Stimulated activated CD8-positive, alpha-beta memory T cell treated with anti-CD3 and anti-CD28 coated beads, Interleukin-15, amount 100 ng/mL, for 48 hours (primary cell): ENCODE measurements at places on chromosomes 6 and 20.

GRCh38 chr6:137237413-137238170 is 18.4 kb upstream of the IFNGR1 start:
- no peak for DNase-seq

GRCh38 chr20:33871362-33871761 is 60.2 kb downstream of the CHMP4B start:
- no peak for DNase-seq

GRCh38 chr6:225121-225721 is 67.1 kb upstream of the DUSP22 start:
- DNase-seq, result peak; percentile 76

DNA sequence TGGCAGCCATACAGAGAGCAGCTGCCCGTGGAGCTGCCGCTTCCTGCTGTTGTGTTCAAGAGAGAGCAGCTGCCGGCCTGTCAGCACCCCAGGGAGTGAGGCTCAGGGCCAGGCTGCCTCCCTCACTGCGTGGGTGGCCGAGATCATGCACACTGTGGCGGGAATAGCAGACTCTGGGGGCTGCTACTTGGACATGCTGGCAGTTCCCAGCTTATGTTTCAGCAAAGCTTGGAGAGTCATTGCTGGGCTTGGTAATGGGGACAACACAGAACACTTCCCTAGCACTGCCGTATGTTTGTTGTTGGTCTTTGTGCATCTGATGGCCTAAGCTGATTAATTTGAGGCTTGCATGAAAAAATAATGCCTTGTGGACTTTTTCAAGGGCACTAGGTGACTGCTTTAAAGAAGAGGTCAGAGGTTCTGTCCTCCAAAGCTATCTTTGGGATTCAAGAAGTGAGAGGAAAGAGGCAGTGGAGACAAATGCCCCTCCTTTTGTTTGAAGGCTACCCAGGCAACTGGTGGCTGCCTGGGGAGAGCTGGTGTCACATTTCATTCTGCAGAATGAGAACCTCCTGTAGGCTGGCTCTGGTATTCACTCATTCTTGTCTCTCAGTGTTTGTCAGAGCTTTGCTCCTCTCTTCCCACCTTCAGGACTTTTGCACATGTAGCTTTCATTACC is 18.8 kb downstream of the MRAP2 start:
- DNase-seq, result no peak

- DNase-seq, result no peak
Observed at GRCh38 chr6:82589509-82590206, 226.0 kb downstream of the TPBG start.

DNA sequence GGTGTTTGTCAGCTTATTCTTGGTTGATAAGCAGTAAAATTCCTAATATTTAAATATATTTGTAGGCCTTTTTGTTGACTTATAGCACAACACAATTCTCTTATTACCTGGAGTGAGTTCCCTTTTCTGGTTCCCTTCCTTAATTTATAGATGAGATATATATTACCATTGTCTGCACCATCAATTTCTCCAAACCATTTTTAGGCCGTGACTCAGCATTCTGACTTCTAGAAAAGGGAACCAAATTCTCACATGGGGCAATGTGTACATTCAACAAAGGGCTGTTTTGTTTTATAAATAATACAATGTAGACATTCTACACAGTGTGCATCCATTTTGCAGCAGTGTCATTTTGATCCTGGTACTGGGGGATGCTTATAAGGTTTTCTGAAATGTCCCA is 52.8 kb downstream of the NCOA7 start:
- DNase-seq, result no peak

DNA sequence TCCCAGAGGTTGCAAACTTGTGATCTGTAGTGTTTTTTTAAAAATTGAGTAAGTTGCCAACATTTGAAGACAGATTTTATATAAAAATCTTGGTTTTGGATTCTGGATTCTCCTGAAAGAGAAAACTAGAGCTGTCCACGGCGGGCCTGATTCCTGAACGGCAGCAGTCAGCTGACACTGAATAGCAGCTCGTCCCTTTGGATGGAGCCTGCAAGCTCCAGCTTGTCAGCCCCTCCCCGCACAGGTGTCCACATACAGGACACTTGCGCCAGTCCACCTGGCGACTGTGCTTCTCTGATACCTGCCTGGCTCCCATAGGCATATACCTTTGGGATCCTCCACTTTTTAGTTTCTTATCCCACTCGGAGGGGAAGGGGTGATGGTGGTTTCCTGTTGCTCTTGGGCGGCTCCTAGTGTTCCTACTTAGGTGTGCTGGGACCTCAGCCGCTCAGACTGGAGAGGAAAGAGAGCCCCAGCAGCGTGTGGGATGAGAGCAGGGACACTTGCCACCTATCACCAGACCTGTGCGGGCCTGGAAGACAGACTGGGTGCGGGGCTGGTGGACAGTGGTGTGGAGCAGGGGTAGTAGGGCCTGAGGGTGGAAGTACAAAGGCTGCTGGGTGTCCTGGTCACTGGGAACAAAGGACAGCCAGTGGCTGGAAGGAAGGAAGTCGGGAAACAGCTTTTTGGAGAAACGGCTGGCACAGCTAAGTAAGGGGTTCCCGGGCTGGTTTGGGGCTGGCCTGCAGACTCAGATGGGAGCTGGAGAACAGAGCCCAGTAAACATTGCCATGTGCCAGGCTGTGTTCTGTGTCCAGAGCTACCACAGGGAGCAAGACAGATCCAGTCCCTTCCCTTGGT is 18.3 kb downstream of the GHRH start:
- DNase-seq, result no peak

GRCh38 chr6:47221565-47221964 is 88.1 kb downstream of the TNFRSF21 start:
- DNase-seq, result no peak

- DNase-seq, result no peak
Observed at GRCh38 chr6:152050451-152051195, 243.1 kb downstream of the ESR1 start.

DNA sequence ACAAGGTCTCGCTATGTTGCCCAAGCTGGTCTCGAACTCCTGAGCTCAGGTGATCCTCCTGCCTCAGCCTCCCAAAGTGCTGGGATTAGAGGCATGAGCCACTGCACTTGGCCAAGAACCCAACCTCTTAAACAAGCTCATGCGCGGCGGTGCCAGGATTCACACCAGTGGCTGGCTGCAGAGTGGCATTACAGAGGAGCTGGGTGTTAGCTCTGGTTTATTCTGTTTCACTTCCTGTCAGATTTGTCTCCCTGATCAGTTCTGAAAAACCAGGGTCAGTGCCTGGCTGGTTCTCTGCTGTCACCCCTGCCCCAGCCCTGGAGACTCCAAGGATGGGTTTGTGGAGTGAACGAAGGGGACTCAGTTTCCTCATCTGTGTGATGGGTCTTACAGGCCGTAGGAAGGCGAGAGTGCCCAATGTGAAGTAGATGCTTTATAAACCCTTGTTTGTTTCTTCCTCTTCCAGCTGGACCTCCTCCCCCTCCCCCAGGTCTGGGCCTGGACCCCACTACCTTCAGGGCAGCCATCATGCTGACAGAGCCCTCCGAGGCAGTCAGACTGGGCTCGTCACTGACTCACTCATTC is 63.4 kb downstream of the UBE2V1 start:
- no peak for DNase-seq

DNA sequence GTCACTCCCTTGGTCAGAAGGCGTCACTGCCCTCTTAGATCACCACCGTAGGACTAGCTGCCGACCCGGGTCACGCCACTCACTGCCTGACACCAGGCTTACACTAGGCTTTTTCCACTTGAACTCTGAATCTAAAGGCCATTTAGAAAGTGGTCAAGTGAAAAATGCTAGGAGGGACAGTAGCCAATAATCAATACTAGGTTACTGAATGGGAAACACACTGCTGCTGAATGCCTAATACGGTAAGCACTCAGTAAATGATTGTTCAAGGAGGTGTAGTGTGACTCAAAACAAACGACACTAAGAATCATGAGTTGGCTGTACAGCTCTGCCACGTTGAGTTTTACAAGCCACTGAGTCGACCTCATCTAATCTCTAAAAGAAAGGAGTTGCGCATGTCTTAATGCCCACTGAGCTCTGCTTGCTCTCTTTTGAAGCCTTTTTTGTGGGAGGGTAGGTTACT is 760 bp upstream of the IBTK start:
- DNase-seq, result no peak

- DNase-seq, result no peak
Observed at GRCh38 chr6:93679836-93680235, 260.5 kb upstream of the EPHA7 start.

GRCh38 chr20:44758247-44759101 is 12.8 kb downstream of the KCNK15 start:
- DNase-seq, result no peak

DNA sequence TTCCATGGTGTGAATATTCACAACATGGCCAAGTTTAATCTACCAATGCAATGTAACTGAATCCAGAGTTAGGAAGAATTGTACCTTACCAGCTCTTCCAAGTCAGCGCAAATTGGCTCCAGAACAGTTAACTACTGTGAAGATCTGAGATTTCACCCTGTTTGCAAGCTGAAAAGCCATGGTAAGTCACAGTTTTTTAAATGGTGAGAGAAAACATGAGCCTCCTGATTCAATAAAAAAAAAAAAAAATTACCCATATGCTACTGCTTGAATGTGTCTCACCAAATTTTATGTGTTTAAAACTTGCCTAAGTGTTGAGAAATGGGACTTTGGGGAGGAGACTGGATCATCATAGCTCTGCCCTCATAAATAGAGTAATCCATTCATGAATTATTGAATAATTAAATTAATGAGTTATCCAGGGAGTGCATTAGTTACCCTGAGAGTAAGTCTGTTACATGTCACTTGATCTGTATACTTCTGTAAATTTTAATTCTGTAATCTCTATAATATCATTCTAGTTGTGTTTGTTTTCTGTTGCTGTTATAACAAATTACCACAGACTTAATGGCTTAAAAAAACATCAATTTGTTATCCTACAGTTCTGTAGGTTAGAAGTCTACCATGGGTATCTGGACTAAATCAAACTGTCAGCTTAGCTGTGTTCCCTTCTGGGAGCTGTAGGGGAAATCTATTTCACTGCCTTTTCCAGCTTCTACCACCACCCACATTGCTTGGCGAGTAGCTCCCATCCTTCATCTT is 1355.9 kb downstream of the GRIK2 start:
- no peak for DNase-seq

DNA sequence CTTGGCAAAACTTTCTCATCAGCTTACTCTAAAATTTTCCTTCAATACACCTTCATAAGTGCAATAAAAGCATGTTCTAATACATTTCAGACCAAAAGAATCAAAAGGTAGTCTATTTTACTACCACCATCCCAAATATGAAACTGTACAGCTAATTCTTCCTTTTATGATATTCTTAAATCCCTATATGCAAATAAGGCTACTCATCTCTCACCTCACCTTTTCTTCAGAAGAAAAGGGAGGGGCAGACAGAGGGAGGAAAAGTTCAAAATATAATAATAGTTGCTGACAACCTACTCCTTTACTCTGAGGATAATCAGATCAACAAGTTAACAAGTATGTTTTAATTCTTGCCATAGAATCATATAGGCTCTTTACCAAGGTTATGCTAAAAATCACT is 7.4 kb downstream of the C6orf120 start:
- no peak for DNase-seq

- DNase-seq, result no peak
Observed at GRCh38 chr6:110971468-110971867, 10.4 kb upstream of the RPF2 start.

DNA sequence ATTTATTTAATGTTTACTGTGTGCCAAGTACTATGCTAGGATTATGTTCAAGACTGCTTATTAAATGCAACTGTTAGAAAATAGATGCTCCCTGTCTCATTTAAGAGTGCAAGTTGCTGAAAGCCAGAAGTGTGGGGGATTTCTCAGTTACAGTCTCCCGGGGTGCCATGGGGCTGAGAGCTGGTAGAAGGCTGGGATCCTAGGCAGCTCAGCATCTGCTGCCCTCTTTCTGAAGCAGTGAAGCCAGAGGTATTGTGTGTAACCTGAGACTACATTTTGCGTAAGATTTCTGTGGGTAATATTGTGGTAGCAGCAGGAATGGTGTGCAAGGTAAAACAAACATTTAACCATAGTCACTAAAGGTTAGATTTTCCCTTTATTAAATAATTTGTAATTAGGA is 120.6 kb downstream of the AKAP7 start:
- DNase-seq, result no peak

DNA sequence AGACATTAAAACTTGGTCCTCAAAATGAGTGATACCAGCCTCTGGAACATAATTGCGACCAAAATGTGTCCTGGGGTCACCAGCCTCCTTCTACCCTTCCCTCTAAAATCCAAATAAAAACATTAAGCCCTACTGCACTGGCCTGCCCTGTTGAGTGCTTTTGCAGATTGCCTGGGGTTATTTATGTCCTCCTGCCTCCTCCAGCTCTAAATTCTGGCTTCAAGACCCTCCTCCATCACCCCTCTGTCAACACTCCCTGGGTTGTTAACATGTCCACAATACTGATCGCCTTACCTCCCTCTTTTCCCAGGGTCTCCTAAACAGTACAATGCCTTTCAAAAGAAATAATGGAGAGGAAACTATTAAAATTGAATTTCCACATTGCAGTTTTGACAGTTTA is 327.5 kb downstream of the NRN1 start:
- no peak for DNase-seq

DNA sequence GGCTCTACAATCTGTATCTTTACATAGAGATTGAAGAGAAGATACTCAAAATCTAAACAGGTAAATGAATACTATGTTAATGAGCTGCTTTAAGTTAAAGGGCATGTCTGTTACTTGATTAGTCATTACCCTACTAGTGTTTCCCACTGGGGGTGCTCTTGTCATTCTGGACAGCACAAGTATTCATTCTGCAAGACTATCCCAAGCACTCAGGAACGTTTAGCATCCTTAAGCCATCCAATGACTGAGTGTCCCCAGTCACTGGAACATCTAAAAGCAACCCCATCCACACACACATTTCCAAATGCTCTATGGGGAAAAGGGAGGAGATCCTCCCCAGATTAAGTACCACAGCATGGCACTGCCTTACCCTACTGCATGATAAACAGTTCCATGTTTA is 25.7 kb downstream of the EZR start:
- no peak for DNase-seq

DNA sequence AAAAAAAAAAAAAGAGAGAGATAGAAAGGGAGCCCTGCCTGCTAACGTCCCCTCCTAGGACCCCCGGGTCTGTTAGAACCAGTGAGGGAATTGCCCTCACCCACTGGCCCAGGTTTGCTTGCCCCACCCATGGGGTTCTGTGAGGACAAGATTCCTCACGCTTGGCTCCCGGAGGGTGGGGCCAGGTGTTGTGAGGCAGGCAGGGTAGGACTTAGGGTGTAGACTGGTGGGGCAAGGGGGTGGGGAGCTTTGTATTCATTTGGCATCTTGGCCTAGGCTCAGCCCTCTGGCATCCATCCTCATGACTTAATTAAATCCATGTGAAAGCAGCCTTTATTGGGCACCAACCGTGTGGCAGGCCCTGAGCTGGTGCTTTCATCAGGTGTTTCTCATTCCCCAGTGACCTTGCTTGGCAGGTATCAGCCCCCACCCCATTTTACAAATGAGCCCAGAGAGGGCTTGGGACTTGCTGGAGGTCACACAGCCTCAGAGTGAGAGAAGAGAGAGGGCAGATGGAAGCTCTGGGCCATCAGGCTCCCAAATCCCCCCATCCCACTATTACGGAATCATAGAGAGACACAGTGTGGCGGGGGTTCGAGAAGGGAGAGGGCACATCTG is 19.0 kb downstream of the RAB44 start:
- no peak for DNase-seq

GRCh38 chr6:148316308-148316707 is 26.3 kb upstream of the SASH1 start:
- no peak for DNase-seq
